ENCODE measurements at places on chromosomes 2 and 18. TPM values are rescaled to one million over a fixed set of nuclear protein-coding genes. Genes with fewer than 3 reads are reported as not detected.
A peak's percentile ranks its signal among the peaks of the same experiment; 100 is the strongest.

Gene RMDN2
- 3.5 TPM for total RNA-seq

Gene SERPINB12
- total RNA-seq, result not detected

Gene PROKR1
- total RNA-seq, result 3.9 TPM

Gene TANK
- total RNA-seq, result 19.7 TPM

Gene LRP1B
- not detected for total RNA-seq

GRCh38 chr2:24466871-24467870 is 23.9 kb upstream of the NCOA1 start:
- H3K4me3 ChIP-seq, result no peak overlapping the region
- H3K36me3 ChIP-seq, result no peaks in the 10 kb centered on the region
- DNase-seq, result no peak
- H3K27ac ChIP-seq, result peak overlapping the region; percentile 3
- H3K4me1 ChIP-seq, result no peaks in the 10 kb centered on the region

- H3K36me3 ChIP-seq, result no peaks in the 10 kb centered on the region
- no peaks in the 10 kb centered on the region for H3K27me3 ChIP-seq
- H3K4me3 ChIP-seq, result no peak overlapping the region
- DNase-seq, result no peak
- H3K4me1 ChIP-seq, result no peaks in the 10 kb centered on the region
Measured at GRCh38 chr18:33711514-33711913, 133.5 kb downstream of the ASXL3 start.

DNA sequence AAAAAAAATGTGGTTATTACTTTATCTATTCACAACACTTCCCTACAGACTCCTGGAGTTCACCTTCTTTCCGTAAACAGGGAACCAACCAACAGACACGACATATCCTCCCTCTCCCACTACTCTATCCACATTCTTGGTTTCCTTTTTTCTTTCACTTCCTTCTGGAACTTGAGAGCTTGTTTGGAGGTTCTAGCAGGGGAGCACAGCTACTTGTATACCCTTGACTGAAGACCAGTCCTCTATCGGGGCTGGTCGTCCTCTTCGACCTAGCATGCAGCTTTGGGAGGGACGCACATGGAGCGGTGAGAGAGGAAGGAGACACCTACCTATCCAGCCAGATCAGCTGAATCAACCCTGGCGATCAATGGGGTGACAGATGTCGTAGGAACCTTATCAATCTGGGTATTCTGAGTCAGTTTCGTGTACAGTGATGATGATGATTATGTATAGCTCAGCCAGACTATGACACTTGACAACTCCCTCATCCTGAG is 43.5 kb upstream of the MSH2 start:
- no peaks in the 10 kb centered on the region for H3K36me3 ChIP-seq
- H3K4me3 ChIP-seq, result no peak overlapping the region
- DNase-seq, result no peak
- H3K4me1 ChIP-seq, result peaks cover 6% of the 10 kb centered on the region
- H3K27ac ChIP-seq, result no peak overlapping the region

DNA sequence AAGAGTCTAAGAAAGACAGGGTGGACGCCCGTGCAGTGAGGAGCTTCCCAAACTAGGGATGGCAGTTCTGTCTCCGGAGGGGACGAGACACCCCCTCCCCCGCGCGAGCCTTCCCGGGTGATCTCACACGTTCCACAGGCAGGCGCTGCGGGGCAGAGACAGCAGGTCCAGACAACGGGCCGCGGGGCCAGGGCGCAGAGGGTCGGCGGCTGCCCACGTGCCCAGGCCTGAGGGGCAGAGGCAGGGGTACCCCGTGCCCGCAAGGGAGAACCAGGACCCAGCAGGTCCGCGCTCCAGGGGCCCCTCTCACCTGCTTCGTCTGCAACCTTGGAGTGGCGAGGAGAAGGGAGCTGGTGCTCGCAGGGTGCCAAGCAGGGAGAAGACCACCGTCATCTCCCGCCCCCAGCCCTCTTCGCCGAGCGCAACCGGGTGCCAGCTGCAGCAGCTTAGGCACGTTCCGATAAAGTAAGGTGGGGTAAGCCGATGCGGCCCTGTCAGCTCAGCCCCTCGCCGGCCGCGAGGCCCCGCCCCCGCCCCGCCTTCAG is at the start of gene GPR155:
GPR155 (minus strand) TSS at position 467 of the 545 bp plus-strand sequence. CDS start 5,073 bp downstream, outside the sequence.
- no peaks in the 10 kb centered on the region for H3K4me1 ChIP-seq
- peak within 1 kb of the TSS; percentile 67 for H3K4me3 ChIP-seq
- DNase-seq, result no peak
- H3K36me3 ChIP-seq, result no peaks in the 10 kb centered on the region
- H3K27me3 ChIP-seq, result peaks cover 6% of the 10 kb centered on the region
- 0 out of 2 replicates have a peak within 1 kb of the TSS, but pooled peaks have one; percentile 78 for H3K27ac ChIP-seq

- no peak overlapping the region for H3K27ac ChIP-seq
- DNase-seq, result no peak
- no peaks in the 10 kb centered on the region for H3K27me3 ChIP-seq
- H3K4me3 ChIP-seq, result no peak overlapping the region
- H3K36me3 ChIP-seq, result no peaks in the 10 kb centered on the region
Measured at GRCh38 chr2:134457765-134458472, 204.0 kb downstream of the MGAT5 start.

DNA sequence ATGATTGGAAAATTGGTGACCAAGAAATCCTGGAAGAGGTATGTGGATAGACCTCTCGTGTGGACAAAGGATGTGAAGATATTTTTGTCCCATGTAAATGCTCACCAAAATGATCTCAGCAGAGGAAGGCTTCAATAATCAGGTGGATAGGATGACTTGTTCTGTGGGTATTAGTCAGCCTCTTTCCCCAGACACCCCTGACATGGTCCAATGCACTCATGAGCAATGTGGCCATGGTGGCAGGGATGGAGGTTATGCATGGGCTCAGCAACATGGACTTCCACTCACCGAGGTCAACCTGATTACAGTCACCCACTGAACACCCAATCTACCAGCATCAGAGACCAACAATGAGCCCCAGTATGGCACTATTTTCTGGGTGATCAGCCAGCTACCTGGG is 20.2 kb downstream of the CHRNA1 start:
- H3K27ac ChIP-seq, result no peak overlapping the region
- H3K27me3 ChIP-seq, result no peaks in the 10 kb centered on the region
- DNase-seq, result no peak
- H3K36me3 ChIP-seq, result no peaks in the 10 kb centered on the region
- H3K4me3 ChIP-seq, result no peak overlapping the region

- no peak for DNase-seq
- H3K36me3 ChIP-seq, result no peaks in the 10 kb centered on the region
- no peak overlapping the region for H3K4me3 ChIP-seq
- 0 out of 2 replicates have a peak, but pooled peaks cover 2% of the 10 kb centered on the region for H3K4me1 ChIP-seq
- no peak overlapping the region for H3K27ac ChIP-seq
Measured at GRCh38 chr18:22552899-22553460, 135.3 kb upstream of the CTAGE1 start.

GRCh38 chr2:177989029-177989885 is 83.3 kb downstream of the PDE11A start:
- H3K27me3 ChIP-seq, result no peaks in the 10 kb centered on the region
- H3K4me3 ChIP-seq, result no peak overlapping the region
- H3K27ac ChIP-seq, result no peak overlapping the region
- no peak for DNase-seq
- H3K36me3 ChIP-seq, result no peaks in the 10 kb centered on the region

DNA sequence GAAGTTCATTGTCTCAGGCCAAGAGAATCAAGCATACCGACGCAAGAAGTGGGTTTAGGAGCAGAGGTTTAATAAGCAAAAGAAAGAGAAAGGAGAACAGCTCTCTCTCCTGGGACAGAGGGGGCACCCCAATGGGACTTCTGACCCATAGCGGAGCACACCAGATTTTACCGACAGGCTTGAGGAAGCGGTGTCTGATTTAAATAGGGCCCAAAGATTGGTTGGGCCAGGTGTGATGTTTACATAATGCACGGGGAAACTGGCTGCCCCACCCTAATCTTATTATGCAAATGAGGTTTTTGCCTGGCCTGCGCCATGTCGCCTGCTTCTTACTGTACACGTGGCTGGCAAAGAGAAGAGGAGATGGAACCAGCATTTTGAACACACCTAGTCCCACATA is 106.2 kb downstream of the MREG start:
- no peak overlapping the region for H3K27ac ChIP-seq
- no peaks in the 10 kb centered on the region for H3K36me3 ChIP-seq
- no peak overlapping the region for H3K4me3 ChIP-seq
- no peaks in the 10 kb centered on the region for H3K27me3 ChIP-seq
- H3K4me1 ChIP-seq, result no peaks in the 10 kb centered on the region

GRCh38 chr2:171793691-171794678 is 100.1 kb downstream of the SLC25A12 start:
- H3K36me3 ChIP-seq, result no peaks in the 10 kb centered on the region
- H3K4me3 ChIP-seq, result no peak overlapping the region
- no peaks in the 10 kb centered on the region for H3K27me3 ChIP-seq
- peaks cover 13% of the 10 kb centered on the region for H3K4me1 ChIP-seq

DNA sequence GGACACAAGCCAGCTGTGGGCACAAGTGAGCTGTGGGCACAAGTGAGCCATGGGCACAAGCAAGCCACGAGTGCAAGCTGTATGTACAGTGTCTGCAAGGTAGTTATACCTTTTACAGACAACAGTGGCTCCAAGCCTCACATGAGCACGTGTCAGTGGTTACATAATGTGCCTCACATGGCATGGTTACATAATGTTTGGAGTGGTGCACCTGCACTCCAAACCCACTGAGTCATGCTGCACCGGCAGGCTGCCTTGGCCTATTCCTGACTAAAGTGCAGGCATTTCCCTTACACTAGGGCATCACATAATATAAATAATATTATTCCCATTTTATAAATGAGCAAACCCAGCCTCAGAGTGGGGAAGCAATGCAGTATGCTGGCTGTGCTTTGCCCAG is 62.6 kb downstream of the MARCO start:
- H3K36me3 ChIP-seq, result no peaks in the 10 kb centered on the region
- H3K4me3 ChIP-seq, result no peak overlapping the region
- H3K4me1 ChIP-seq, result no peaks in the 10 kb centered on the region
- no peaks in the 10 kb centered on the region for H3K27me3 ChIP-seq

DNA sequence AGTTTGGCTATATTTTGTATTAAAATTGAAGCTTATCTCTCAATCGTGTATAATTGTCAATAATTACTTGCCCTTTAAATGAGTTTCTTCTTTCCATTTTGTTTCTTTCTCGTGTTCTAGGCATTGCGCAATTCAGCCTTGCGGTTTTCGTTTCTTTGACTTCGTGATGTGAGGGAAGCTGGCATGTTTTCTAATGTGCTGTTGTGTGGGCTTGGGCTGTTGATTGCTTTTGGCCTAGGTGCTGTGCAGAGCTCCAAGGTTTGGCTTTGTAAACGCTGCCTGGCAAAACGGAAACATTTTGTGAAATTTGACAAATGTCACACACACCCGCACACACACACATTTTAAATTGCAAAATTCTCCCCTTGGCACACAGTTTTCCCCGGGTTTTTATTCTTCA is 242.6 kb upstream of the TCF4 start:
- no peaks in the 10 kb centered on the region for H3K27me3 ChIP-seq
- DNase-seq, result no peak
- no peak overlapping the region for H3K4me3 ChIP-seq
- H3K4me1 ChIP-seq, result no peaks in the 10 kb centered on the region
- no peak overlapping the region for H3K27ac ChIP-seq
